Occipital lobe (tissue), 3 donors: ENCODE measurements at places on chromosomes 1 and 21. TPM values are rescaled to one million over a fixed set of nuclear protein-coding genes. Genes with fewer than 3 reads are reported as not detected.

DNA sequence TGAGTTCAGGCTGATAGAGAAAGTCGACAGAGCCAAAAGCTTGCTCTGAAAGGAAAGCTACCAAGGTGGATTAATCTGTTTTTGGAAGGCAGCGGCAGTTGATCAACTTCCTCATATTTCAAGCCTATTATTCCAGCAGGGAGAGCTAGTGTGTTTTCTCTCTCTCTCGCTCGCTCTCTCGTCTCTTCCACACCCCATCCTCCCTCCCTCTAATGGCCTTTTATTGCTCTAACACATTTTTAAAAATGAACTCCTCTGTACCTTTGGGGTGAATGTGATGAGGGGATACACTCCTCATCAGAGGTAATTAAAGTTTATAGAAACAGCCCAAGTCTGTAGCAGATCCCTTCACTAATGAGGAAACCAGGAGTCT lies 126.4 kb downstream of the CLIC6 start:
- DNase-seq, result no peak

The DMRTA2 gene
- total RNA-seq, result 5.8 TPM

The VHLL gene
- 0.94 TPM for total RNA-seq

The SPATA21 gene
- total RNA-seq, result not detected

DNA sequence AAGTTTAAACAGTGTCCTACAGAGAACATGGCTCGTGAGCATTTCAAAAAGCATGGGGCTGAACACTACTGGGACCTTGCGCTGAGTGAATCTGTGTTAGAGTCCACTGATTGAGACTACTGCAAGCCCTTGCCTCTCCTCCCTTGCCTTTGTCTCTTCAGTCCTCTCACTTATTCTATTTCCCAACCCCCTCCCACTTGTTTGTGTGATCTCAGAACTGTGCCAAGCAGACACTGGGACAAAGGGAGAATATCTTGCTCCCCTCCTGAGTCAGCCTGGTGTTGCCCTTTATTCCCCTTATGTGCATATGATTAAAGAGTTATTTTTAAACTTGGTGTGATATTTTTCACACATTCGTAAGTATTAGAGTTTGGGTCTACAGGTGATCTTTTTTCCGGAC lies 11.1 kb upstream of the RPRD2 start:
- no peak for DNase-seq

DNA sequence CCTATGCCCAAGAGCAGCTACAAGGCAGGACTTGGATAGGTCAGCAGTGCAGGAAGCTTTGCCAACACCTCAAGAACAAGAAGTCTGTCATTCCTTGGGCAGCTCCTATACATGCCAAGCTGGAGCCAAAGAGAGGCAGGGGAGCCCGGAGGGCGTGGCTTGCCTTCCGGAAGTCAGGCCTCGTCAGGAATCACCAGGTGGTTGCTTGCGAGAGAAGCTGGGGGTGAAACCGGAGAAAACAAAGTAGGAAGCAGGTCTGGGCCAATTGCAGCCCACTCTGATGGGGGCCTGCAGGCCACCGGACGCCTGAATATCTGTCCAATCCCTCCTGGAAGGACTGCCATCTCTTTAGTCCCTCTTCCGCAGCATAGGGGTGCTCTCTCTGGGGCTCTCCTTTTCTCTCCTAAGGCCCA lies 794 bp upstream of the FAM76A start:
- DNase-seq, result no peak

GRCh38 chr21:22374218-22374969 lies 1376.2 kb downstream of the NCAM2 start:
- no peak for DNase-seq

The DNM3 gene
- total RNA-seq, result 115 TPM

DNA sequence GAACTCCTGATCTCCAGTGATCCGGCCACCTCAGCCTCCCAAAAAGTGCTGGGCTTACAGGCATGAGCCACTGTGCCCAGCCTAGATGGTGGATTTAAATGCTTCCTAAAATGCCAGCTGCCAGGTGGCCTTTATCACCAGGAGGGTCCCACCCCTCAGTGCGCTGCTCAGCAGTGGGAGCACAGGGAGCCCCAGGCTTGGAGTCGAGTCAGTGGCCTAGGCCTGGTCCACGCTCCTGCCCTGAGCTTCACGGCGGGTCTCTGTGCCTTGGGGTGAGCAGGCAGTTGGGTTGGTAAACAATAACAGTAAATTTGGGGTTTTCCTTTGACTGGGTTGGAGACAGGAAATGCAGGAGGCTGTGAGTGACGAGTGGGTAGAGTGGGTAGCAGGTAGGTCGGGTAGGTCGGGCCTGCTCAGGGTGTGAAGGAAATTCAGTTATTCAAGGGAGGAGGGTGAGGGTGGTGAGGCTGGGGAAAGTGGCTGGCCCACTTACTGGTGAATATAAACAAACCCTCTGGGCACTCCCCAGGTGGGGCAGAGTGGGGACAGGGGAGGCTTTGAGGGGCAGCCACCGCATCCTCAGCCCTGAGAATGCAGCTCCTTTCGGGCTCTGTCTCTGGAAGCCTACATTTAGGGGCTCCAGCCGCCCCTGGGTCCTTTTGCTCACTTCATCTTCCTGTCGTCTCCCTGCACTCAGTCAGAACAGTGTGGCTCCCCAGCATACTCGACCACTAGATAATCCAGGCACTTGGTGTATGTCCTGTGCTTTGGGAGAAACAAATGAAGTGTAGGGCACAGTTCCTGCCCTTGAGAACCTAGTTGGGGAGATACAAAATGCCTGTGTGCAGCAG lies 33.5 kb upstream of the IL19 start:
- no peak for DNase-seq

DNA sequence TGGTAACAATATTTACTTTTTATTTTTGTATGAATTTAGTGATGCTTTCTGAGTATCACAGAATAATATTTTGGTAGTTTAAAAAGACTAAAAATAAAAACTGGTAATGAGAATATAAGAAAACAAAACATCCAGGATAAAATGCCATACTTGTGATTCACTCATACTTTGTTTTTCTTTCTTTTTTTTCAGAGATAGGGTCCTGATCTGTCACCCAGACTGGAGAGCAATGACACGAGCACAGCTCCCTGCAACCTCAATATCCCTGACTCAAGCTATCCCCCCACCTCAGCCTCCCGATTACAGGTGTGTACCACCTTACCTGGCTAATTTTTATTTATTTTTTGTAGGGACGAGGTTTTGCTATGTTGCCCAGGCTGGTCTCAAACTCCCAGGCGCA lies 64.2 kb upstream of the ADAM30 start:
- DNase-seq, result no peak

The UMODL1 gene
- not detected for total RNA-seq

The ADORA3 gene
- total RNA-seq, result 3.6 TPM

DNA sequence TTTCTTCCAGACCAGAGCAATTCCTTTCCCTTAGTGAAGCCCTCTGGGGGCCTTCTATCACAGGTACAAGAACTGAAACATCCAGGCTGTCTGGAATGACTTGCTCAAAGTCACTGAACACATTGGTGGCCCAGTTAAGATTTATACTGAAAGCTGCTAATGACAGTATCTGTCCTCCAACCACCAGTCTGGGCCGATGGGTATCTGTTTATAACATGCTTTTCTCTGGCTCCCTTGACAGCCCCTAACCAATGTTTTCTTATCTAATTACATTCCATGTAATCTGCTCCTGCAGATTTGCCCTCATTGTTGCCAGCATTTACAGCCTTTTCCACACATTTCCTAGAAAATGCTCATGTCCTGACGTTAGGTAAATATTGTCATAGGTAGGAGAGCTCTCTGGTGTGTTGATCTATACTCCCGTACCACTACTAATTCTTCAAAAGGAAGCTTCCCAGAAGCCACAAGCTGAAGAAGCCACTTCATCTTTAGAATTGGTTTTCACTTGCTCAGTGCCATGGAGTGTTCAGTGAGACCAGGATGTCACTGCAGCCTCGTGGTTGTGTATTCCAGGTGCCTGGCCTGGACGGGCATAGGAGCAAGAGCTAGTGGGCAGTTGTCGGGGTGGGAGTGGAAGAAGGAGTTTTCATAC lies 163.9 kb downstream of the TSEN15 start:
- no peak for DNase-seq

The CELA2A gene
- not detected for total RNA-seq

The SMIM1 gene
- total RNA-seq, result 2.0 TPM

DNA sequence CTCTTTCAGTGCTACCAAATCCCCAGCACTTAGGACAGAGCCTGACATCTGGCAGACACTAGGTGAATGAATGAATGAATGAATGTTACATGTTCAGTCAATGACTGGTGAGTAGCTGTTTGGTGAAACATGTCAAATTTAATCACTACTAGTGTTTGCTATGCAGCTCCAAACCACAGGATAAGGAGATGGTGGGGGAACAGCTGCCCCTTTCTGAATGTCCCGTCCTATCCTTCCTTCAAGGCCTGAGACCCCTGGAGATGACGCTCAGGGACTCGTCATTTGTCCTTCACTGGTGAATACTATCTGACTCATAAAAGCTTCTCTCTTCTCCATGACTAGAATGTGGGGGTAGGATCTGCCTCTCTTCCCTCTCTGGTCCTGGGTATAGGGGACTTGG lies 175.4 kb downstream of the HIVEP3 start:
- DNase-seq, result no peak

GRCh38 chr1:209045331-209046057 lies 538.0 kb upstream of the CAMK1G start:
- no peak for DNase-seq

DNA sequence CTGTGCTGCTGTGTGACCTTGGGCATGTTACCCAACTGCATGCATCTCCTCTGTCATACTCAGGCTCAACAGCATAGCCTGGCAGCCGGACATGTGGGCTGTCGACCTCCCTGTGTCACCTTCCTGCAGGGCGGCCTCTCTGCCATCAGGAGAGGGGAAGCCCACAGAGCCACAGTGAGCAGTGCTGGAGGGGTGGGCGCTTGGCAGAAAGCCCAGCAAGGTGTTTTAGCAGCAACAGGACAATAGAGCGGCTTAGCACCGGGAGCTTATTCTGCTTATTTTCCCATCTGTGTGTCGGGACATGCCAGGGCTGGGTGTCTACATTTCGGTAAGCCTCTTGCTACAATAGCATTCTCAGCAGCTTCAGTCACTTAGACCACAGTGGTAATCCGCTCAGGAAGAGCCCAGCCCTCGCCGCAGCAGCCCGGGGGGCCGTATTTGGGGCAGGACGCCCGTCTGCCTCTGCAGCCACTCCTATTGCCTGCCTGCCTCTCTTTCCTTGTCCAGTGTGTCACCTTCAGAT lies 22.8 kb upstream of the CDK18 start:
- no peak for DNase-seq

The DIPK1A gene
- 26.5 TPM for total RNA-seq

The KCNJ15 gene
- under 0.01 TPM for total RNA-seq

The AGBL4 gene
- total RNA-seq, result 3.4 TPM

GRCh38 chr1:53328009-53328461 lies at the start of gene LRP8:
Gene LRP8 (minus strand): TSS chr1:53328070. CDS start chr1:53327912, 158 bp downstream.
- DNase-seq, result peak; percentile 73

- no peak for DNase-seq
These were observed 9.6 kb upstream of the RASSF5 start for GRCh38 chr1:206497774-206498173.

GRCh38 chr1:201608635-201609395 lies 69.9 kb downstream of the NAV1 start:
- no peak for DNase-seq

The BACE2 gene
- total RNA-seq, result 8.6 TPM

- no peak for DNase-seq
These were observed 103.7 kb downstream of the ABCA4 start for GRCh38 chr1:94017155-94017829.

DNA sequence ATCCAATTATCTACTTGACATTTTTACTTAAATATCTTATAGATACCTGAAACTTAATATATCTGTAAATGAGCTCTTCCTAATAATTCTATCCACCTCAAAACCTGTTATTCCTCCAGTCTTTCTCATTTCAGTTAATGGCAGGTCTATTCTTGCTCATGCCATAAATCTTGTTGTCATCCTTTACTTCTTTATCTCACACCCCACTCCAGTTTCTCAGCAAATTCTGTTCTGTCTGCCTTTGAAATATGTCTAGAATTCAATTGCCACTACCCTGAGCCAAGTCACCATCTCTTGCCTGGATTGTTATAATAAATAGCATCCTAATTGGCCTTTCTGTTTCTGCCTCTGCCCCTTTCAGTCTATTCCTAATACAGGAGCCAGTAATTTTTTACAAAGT lies 105.8 kb downstream of the MAN1A2 start:
- DNase-seq, result no peak

- no peak for DNase-seq
These were observed 2.1 kb downstream of the RCOR3 start for GRCh38 chr1:211261229-211261628.

GRCh38 chr1:234849832-234850231 lies 239.9 kb upstream of the IRF2BP2 start:
- no peak for DNase-seq

- DNase-seq, result no peak
These were observed 26.7 kb downstream of the BTG3 start for GRCh38 chr21:17585875-17586450.

DNA sequence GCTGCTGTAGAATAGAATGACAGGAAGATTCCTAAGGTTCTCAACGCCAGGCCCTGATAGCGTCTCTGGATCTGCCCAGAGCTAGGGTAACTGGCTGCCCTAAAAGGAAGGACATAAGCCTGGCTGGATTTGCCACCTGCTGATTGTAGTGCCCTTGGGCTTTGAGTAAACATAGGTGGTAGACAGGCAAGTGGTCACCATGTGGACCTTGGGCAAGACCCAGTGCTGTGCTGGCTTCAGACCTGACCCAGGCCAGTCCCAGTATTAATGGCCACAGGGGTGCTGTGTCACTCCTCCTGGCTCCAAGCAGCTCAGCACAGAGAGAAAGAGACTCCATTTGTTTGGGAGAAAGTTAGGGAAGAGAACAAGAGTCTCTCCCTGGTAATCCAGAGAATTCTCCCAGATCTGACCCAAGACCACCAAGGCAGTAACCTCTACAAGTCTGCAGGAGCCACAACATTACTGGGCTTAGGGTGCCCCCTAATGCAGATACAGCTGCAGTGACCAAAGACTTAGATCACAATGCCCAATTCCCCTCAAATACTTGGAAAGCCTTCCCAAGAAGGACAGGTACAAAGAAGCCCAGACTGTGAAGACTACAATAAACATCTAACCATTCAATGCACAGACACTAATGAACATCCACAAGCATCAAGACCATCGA lies 44.5 kb downstream of the PHTF1 start:
- DNase-seq, result no peak

DNA sequence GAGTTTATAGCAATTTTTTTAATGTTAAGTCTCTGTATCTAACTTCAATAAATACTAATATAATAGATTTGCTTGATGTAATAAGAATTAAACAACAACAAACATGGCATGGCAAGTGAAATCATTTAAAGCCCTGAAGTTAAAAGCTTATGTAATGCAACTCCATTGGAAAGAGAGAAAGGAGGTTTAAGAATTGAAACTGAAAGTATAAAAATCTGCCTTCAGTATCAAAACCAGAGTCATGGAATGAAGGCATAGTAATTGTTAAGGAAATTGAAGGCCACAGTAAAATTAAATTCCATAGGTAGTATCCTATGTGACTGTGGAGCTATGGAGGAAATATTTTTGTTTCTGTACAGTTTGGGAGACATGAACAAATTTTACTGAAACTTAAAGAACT lies 55.1 kb downstream of the PRDX6 start:
- DNase-seq, result no peak

The ETNK2 gene
- 28.1 TPM for total RNA-seq

The TPRG1L gene
- 19.0 TPM for total RNA-seq
